Esophagus muscularis mucosa (tissue), 4 donors: ENCODE measurements at places on chromosomes 6 and 20.
A peak's percentile ranks its signal among the peaks of the same experiment; 100 is the strongest.

DNA sequence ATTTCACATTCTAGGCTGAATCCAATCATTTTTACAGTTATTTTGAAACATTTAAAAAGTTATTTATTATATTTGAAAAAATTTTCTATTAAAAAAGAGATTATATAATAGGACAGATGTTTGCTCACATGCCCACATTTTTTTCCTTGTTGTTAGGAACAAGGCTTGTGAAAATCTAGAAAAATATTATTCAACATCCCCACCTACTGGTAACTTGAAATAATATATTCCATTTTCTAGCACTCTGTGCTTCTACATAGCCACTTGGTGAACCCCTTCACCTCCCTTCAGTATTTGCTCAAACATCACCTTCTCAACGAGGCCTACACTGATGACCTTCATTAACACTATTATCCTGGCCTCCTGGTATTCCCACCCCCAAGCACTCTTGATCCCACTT lies 18.3 kb upstream of the GPRC6A start:
- no peak overlapping the region for H3K27ac ChIP-seq
- DNase-seq: no peak
- H3K4me3 ChIP-seq: no peak overlapping the region
- no peaks in the 10 kb centered on the region for H3K36me3 ChIP-seq
- H3K4me1 ChIP-seq: no peaks in the 10 kb centered on the region
- H3K27me3 ChIP-seq: no peaks in the 10 kb centered on the region

DNA sequence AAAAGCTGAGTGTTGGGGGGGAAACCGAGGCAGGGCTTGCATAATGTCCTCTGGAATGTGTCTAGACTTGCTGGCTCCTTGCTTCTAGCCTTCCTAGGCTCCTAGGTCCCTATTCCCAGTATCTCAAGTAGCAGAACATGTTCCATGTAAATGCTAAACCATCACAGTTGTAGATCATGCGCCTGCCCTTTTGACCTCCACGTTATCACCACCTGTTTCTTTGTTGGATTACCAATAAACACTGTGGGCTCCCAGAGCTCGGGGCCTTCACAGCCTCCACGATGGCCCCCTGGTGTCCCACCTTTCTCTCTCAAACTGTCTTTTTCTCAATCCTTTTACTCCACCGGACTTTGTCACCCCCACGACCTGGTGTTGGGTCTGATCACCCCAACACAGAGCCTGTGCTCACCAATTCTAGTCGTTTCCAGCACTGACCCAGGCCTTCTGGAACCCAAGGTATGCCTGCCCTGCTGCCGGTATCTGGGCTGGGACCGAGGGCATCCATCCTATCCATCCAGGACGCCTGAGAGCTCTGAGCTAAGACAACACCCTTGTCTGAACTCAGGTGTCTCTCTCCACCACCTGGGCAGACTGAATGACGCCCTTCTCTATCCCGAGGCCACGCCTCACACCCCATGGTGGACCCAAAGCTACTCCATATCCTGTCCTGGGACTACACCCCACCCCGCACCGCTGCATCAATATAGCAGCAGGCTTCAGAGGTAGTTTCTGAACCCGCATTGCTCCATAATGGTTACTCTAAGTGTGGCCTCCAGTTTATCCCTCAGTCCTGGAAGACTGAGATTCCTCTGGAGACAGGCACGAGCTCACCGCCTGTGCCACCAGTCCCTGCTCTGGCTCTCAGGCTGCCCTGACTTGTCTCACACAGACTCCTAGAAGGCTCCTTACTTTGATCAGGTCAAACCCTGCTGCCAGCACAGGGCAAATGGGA lies 9.3 kb upstream of the PRR18 start:
- H3K36me3 ChIP-seq: no peaks in the 10 kb centered on the region
- DNase-seq: no peak
- H3K27me3 ChIP-seq: no peaks in the 10 kb centered on the region
- H3K27ac ChIP-seq: no peak overlapping the region
- no peaks in the 10 kb centered on the region for H3K4me1 ChIP-seq

DNA sequence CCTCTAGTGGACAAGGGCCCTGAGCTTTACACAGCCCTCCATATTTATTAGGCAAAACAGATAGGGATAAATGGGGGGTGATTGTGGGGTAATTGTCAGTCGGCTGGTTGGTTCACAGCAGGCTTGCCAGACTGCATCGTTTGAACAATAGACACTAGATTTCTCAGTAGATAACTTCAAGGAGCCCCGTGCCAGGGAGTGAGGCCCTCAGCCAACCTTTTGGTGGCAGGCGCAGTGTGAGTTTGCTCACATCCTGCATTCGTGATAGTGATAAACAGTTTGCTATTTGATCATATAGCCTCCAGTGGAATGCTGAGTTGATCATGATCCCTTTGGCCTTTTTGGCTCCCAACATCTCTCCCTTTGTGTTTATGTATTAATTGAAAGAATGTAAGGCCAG lies 3.6 kb upstream of the ABHD12 start:
- no peaks in the 10 kb centered on the region for H3K36me3 ChIP-seq
- peaks cover 4% of the 10 kb centered on the region for H3K4me1 ChIP-seq
- no peak for DNase-seq
- no peak overlapping the region for H3K4me3 ChIP-seq
- no peaks in the 10 kb centered on the region for H3K27me3 ChIP-seq

DNA sequence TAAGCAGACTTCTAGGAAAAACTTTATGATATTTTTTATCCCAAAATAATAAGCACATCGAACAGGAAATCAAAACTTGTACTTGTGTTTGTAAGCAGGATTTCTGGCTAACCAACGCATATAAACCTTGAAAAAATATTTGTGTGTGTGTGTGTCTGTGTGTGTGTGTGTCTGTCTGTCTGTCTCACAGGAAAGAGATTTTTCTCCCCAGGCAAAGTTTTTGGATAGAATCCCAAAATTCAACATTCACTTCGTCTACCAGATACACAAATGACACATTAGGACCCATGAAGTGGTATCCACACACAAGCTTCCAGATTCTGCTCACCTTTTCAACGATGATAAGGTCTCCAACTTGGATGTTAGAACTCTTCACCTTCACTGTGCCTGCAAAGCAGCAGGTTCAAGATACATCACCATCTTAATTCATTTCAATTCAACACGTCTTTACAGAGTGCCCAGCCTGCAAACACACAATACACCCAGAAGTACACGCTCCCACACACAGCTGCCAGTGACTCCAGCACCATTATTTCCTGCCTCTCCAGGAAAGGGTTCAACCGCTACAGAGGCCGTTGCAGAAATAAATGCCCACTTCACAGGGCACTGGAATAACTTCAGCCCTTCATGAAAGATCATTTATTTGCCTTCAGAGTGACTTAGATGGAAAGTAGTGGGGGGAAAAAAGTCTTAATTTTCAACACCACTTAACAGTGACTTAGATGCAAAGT lies 70.9 kb downstream of the ATP9A start:
- no peaks in the 10 kb centered on the region for H3K27me3 ChIP-seq
- peaks cover 12% of the 10 kb centered on the region for H3K36me3 ChIP-seq
- H3K27ac ChIP-seq: no peak overlapping the region
- no peak overlapping the region for H3K4me3 ChIP-seq
- no peak for DNase-seq
- H3K4me1 ChIP-seq: peaks cover 9% of the 10 kb centered on the region

- H3K27ac ChIP-seq: no peak overlapping the region
- H3K36me3 ChIP-seq: no peaks in the 10 kb centered on the region
- DNase-seq: no peak
- peaks cover 18% of the 10 kb centered on the region for H3K4me1 ChIP-seq
Observed at GRCh38 chr6:131250122-131250521, 114.9 kb downstream of the AKAP7 start.

- H3K4me3 ChIP-seq: no peak overlapping the region
- H3K27ac ChIP-seq: no peak overlapping the region
- H3K27me3 ChIP-seq: no peaks in the 10 kb centered on the region
- no peaks in the 10 kb centered on the region for H3K36me3 ChIP-seq
- peaks cover 54% of the 10 kb centered on the region for H3K4me1 ChIP-seq
Observed at GRCh38 chr20:10509376-10509775, 74.3 kb downstream of the SLX4IP start.

GRCh38 chr20:17619351-17620093 lies 49.6 kb downstream of the DSTN start:
- peaks cover 99% of the 10 kb centered on the region for H3K36me3 ChIP-seq
- no peak for DNase-seq
- no peaks in the 10 kb centered on the region for H3K27me3 ChIP-seq
- no peak overlapping the region for H3K4me3 ChIP-seq
- peaks cover 37% of the 10 kb centered on the region for H3K4me1 ChIP-seq

DNA sequence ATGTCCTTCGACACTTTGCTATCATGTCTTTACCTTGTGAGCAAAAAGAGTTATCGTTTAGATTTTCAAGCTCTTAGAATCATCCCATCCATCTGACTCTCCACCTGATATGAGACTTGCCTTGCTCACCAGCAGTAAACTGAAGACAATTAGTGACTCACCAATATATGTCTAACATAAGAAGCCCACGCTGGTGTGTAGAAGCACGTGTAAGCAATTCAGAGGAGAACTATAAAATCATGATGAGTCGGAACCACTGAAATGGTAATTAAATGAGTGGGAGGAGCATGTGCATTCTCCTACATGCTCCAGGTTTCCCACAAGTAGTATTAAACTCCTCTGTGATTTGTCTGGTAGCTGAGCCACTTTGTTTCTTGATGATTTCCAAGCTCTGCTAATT lies 181.6 kb upstream of the RNF217 start:
- no peak for DNase-seq
- H3K27ac ChIP-seq: no peak overlapping the region
- H3K4me3 ChIP-seq: no peak overlapping the region
- no peaks in the 10 kb centered on the region for H3K4me1 ChIP-seq

- DNase-seq: no peak
- H3K36me3 ChIP-seq: peaks cover 6% of the 10 kb centered on the region
- H3K4me1 ChIP-seq: no peaks in the 10 kb centered on the region
- H3K4me3 ChIP-seq: no peak overlapping the region
- no peak overlapping the region for H3K27ac ChIP-seq
- no peaks in the 10 kb centered on the region for H3K27me3 ChIP-seq
Observed at GRCh38 chr6:135002974-135003703, 51.5 kb downstream of the HBS1L start.

DNA sequence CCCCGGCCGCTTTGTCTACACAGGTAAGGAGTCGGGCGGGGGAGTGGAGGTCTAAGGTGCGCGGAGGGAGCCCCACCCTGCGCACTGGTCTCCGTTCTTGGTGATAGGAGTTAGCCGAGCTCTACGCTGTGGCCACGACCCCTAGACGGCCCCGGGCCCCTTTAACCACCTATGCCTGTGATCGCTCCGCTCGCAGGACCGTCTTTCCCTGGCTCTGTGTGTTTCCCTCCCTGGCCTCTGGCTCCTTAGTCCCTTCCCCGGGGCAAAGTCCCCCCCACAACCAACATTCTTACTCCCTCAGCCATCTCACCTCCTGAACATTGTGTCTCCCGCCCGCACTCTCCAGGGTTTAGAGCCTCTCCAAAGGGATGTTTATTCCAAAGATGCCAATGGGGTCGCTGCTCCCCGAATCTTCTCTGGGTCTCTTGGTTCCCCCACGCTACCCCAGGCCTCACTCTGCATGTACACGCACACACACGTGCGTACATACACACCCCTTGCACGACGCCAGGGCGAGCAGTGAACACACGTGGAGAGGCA lies 50.4 kb downstream of the CPXM1 start:
- no peak overlapping the region for H3K4me3 ChIP-seq
- peaks cover 20% of the 10 kb centered on the region for H3K4me1 ChIP-seq
- H3K27me3 ChIP-seq: peaks cover 26% of the 10 kb centered on the region

DNA sequence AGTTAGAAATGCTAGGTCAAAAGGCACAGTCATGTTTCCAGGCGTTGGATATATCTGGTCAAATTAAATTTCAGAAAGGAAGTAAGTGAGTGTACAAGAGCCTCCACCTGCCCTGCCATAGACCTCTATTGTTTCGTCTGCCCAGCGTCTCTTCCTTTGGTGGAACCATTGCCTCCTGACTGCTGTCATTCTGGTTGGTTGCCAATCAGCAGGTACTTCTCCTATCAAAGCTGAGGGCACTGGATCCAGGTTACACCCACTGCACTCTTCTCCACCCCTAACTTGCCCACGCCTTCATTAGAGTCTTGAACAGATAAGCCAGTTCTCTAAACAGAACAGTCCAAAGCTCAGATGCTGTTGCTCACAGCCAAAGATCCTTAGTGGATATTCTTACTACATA lies 2.6 kb upstream of the WFDC5 start:
- no peaks in the 10 kb centered on the region for H3K4me1 ChIP-seq
- no peaks in the 10 kb centered on the region for H3K27me3 ChIP-seq
- peak; percentile 37 for DNase-seq
- no peaks in the 10 kb centered on the region for H3K36me3 ChIP-seq
- no peak overlapping the region for H3K27ac ChIP-seq

GRCh38 chr20:59400708-59401107 lies 100.3 kb downstream of the EDN3 start:
- no peak overlapping the region for H3K27ac ChIP-seq
- H3K36me3 ChIP-seq: no peaks in the 10 kb centered on the region
- H3K4me3 ChIP-seq: no peak overlapping the region
- peaks cover 92% of the 10 kb centered on the region for H3K27me3 ChIP-seq
- peaks cover 21% of the 10 kb centered on the region for H3K4me1 ChIP-seq

GRCh38 chr6:68760485-68760884 lies 125.4 kb downstream of the ADGRB3 start:
- no peak overlapping the region for H3K4me3 ChIP-seq
- H3K27me3 ChIP-seq: no peaks in the 10 kb centered on the region
- H3K36me3 ChIP-seq: no peaks in the 10 kb centered on the region
- H3K4me1 ChIP-seq: no peaks in the 10 kb centered on the region

- H3K27ac ChIP-seq: peak overlapping the region; percentile 31
- no peaks in the 10 kb centered on the region for H3K36me3 ChIP-seq
- H3K4me3 ChIP-seq: no peak overlapping the region
- H3K27me3 ChIP-seq: no peaks in the 10 kb centered on the region
Observed at GRCh38 chr6:129105793-129106192, 222.9 kb downstream of the LAMA2 start.

DNA sequence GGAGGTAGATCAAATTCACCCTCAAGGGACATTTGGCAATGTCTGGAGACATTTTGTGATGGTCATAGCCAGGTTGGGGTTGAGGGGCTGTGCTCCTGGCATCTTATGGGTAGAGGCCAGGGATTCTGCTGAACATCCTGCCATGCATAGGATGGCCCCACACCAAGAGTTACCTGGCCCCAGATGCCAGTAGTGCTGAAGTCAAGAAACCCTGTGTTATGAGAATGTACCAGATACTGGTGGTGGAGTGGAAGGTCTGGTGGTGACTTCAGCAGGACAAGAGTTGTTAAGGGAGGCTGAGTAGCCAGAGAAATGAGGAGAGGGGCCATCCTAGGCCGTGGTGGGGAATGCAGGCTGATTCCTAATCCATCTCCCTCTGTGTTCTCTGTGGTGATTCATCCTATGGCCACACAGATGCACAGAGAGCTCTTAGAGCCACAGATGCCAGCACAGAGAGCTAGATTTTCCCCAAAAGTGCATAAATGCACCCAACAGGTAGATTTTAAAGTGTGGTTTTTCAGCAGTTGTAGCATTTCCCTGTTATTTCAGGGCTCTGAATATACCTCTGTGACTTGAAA lies 43.6 kb downstream of the CDYL start:
- H3K4me1 ChIP-seq: peaks cover 6% of the 10 kb centered on the region
- H3K36me3 ChIP-seq: no peaks in the 10 kb centered on the region
- H3K4me3 ChIP-seq: no peak overlapping the region
- no peak for DNase-seq
- no peak overlapping the region for H3K27ac ChIP-seq

- peaks cover 31% of the 10 kb centered on the region for H3K4me1 ChIP-seq
- H3K27ac ChIP-seq: no peak overlapping the region
Observed at GRCh38 chr6:107632381-107633136, 142.6 kb downstream of the SOBP start.
